ENCODE measurements at places on chromosomes 1 and 21.

GRCh38 chr1:156266051-156266450, 16.6 kb downstream of the SMG5 start:
- no peak for DNase-seq

DNA sequence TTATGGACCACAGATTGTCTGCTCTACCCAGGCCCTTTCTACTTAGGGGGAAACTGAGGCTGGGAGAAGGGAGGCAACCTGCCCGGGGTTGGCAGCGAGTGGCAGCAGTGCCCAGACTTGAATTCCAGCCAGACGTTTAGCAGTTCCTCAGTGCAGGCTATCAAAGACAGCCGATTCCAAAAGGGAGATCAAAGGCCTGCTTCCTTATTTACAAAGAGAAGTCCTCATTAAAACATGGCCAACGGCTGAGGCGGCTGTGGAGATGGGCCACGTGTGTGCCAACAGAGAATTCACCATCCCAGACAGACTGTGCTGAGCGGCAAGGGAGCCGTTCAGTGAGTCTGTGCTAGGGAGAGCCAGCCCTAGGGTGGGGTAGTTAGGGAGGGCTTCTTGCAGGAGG, 27.7 kb downstream of the C1QB start:
- no peak for DNase-seq

- no peak for DNase-seq
These were observed 62.8 kb downstream of the PKN2 start for GRCh38 chr1:88746916-88747315.

DNA sequence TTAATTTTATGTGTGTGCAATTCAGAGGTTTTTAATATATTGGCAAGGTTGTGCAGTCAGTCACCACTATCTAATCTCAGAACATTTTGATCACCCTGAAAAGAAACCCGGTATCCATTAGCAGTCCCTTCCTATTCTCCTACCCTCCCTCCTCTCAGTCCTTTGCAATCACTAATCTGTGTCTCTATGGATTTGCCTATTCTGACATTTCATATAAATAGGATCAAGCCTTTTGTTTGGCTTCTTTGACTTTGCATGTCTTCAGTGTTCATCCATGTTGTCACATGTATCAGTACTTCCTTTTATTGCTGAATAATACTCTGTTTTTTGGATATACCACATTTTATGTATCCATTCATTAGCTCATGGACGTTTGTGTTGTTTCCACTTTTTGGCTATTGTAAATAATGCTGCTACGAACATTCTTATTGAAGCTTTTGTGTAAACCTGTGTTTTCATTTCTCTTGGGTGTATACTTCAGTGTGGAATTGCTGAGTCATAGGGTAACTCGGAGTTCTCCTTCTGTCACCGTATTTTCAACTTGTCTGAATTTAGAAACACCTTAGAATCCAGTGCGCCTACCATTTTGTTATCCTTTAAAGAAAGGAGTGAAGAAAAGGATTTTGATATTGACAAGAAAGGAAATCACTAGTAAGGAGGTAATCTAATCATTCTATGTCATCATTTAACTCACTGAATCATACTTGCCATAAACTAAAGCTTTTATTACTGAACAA, 3.4 kb downstream of the CEP85 start:
- no peak for DNase-seq

DNA sequence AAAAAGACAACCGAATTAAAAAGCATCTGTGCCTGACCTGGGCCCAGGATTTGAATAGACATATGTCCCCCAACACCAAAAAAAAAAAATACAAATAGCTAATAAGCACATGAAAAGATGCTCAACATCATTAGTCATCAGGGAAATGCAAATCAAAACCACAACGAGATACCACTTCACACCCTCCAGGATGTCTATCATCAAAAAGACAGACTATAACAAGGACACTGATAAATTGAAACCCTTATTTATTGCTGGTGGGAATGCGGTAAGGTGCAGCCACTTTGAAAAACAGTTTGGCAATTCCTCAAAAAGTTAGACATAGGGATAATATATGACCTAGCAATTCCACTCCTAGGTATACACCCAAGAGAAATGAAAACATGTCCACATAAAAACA, 72.3 kb upstream of the CAMK1G start:
- DNase-seq = no peak

DNA sequence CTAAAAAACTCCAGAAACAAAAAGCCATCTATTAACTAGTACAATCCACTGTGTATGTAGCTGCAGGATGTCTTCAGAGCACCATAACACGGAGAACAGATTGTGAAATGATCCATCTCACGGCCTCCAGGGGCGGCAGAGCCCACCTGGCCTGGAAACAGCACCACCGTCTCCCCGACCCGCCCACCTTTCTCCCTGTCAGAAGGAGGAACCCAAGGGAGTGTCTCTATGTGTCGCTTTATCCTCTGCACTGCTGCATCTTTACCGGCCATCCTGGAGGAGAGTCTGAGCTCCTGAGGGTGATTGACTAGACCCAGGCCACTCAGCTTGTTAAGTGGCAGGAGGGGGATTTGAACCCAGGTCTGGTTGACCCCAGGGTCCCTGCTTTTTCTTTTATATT, 405.0 kb downstream of the MATN1 start:
- no peak for DNase-seq

- DNase-seq = peak; percentile 65
These were observed 54.6 kb upstream of the PRKACB start for GRCh38 chr1:84089465-84089864.

DNA sequence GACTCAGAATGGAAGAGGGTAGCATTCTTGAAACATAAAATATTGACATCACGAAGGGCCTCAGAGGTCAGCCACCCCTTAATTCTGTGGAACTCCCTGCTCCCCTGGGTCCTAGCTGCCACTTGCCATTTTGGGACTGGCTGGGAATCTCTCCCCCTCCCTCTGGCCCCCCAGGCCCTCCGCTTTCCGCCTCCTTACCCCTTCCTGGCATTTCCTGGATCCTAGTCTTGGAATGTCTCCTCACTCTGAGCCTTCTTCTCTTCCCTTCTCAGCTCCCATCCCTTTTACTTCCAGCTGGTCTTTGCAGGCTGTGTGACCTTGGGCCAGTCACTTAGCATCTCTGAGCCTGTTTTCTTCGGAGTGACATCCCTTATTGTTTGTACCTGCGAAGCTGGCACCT, 4.5 kb downstream of the PADI1 start:
- no peak for DNase-seq

- DNase-seq = no peak
These were observed 272.4 kb downstream of the DUSP10 start for GRCh38 chr1:221469476-221469875.

DNA sequence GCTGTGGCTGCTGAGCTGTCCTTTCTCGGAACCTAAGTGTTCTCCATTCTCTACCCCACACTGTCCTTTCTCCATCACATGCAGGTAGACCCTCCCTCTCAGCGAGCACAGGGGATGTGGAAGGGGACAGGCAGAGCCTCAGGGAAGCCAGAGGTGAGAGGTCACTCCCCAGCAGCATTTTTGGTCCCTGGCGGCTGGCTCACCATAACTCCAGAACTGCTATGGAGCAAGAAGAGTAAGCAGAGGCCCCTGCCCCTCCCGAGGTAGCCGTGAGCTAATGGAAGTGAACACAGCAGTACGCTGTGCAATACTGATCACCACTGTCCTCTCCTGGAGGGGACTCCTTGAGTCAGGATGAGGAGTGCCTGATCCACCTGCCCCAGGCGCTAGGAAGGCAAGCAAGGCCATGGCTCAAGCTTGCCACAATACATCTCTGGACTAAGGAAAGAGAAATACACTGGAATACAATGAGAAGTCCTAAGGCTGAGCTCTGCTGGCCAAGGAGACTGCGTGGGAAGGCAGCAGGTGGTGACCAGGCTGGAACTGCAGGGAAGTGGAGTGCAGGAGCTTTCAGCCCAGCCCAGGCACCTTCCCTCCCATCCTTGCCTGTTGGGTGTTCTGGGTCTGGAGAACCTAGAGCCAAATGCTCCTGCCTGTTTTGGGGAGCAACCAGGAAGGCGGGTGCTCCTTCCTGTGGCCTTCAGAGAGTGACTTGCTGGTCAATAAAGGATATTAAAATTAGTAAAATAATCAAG, 96.2 kb downstream of the LAMC2 start:
- no peak for DNase-seq

DNA sequence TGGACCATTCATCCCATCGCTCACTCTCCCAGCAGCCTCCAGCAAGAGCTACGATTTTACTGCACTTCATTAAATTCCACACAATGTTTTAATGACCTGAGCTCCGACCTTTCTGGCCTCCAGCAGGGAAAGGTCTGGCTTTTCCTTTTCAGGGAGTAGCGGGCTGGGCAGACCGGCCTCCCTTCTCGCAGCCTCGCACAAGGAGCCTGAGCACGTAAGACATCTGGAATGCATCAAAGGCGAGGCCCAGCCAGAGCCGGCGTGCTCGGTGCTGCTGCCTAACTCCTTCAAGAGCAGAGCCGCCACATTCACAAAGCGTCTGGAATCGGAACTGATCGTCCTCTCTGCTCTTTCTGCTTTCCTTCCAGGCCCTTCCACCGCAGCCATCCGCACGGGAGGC, 32.5 kb upstream of the FHAD1 start:
- DNase-seq = peak; percentile 11

- no peak for DNase-seq
These were observed 161.5 kb upstream of the ESRRG start for GRCh38 chr1:216884614-216885229.

GRCh38 chr1:1093610-1093943, 19.5 kb upstream of the RNF223 start:
- DNase-seq = no peak

GRCh38 chr21:32240851-32241687, 37.8 kb downstream of the MIS18A start:
- no peak for DNase-seq

DNA sequence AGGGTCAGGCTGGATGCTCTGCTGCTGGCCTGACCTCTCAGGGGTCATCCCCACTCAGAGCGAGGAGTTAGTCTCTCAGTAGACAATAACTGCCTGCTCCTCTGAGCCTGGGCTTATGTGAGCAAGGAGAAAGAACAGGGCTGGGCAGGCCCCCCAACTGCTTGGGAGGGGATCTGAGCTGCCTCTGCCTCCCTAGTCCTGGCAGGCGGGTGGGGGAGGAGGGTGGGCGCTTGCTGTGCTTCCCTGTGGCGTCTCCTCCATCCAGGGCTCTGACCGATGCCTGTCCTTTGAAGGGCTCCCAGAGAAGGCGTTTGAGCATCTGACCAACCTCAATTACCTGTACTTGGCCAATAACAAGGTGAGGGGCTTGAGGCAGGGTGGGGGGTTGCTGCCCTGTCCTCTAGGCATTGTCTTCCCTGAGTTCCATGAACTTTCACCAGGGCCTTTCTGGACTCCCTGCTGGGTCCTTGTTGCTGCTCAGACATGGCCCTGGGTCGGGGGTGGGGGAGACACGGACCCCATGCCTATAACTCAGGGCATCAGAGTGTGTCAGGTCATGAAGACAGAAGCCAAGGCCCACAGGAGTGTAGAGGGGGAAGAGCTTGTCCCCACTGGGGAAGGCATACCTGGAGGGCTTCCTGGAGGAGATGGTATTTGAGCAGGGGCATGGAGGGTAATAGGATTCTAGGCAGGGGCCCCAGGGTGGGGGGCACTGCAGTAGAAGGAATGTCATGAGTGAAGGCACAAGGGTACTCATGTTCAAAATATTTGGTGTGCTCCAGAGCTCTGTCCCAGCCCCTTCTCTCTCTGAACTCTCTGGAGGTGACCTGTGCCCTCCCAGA, 12.5 kb downstream of the PODN start:
- DNase-seq = no peak

GRCh38 chr1:192445241-192445640, 128.4 kb downstream of the RGS21 start:
- no peak for DNase-seq

- DNase-seq = no peak
These were observed 18.4 kb upstream of the PRDM16 start for GRCh38 chr1:3050603-3051002.

DNA sequence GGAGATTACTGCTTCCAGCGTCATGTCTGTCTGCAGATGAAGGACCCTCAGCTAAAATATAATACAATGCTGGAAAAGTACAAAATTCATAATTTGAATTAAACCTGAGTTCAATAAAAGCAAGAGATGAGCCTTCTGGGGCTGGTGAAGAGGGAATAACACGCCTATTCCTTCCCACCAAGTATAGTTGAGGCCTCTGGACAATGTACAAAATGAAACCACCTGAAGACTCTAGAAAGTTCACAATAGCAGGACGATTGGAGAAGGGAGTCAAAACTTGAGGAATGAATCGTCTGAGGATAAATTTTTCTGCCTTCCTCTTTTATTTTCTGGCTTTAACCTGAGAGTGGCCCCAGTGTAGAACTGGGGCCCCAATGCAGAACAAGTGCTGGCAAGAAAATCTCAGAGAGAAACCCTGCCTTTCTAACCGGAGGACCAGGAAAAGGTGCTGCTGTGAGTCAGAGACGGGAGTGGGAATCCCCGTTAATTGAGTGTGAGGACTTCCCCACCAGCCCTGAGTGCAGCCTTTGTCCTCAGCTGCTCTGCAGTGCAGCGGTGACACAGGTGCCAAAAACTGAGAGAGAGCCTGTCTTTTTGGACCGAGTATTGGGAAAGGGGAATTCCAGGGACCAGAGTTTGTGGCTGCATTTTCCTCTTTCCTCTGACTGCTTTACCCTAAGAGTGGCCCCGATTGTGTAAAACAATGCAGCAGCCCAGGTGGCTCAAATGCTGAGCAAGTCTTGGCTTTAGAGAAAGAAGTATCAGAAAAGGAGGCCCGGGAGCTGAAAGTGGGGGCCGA, 264.9 kb downstream of the DYRK1A start:
- DNase-seq = no peak

- DNase-seq = no peak
These were observed 15.0 kb downstream of the PDE9A start for GRCh38 chr21:42668298-42668992.

- DNase-seq = peak; percentile 15
These were observed 43.4 kb downstream of the RALGPS2 start for GRCh38 chr1:178768423-178768822.

- DNase-seq = no peak
These were observed 54.4 kb downstream of the SYT6 start for GRCh38 chr1:114099268-114099667.

DNA sequence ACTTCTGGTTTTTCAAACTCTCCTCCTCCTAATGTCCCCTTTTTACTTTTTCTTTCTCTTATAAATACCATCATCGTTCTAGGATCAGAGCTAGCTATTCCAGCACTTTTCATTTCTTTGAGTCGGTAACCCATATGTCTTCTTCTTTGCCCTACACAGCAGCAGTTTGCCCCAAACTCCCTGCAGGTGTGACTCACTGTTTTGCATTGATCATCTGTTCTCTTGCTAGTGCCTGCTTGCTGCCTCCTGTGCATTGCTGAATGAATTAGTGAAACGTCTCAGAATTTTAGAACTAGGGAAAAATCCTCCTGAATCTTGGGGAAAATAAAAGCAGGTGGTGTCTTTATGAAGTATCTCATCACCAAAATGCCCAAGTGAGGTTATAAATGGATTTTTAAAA, 21.7 kb downstream of the KCNK2 start:
- DNase-seq = peak; percentile 11

GRCh38 chr1:22868331-22868730, 104.3 kb downstream of the LACTBL1 start:
- no peak for DNase-seq

- DNase-seq = no peak
These were observed 2.5 kb downstream of the WNT9A start for GRCh38 chr1:227944931-227945890.

GRCh38 chr1:26945728-26946127, 14.5 kb downstream of the KDF1 start:
- DNase-seq = no peak

All from HFFc6 (cell line).